ENCODE measurements at places on chromosomes 6 and 20.

DNA sequence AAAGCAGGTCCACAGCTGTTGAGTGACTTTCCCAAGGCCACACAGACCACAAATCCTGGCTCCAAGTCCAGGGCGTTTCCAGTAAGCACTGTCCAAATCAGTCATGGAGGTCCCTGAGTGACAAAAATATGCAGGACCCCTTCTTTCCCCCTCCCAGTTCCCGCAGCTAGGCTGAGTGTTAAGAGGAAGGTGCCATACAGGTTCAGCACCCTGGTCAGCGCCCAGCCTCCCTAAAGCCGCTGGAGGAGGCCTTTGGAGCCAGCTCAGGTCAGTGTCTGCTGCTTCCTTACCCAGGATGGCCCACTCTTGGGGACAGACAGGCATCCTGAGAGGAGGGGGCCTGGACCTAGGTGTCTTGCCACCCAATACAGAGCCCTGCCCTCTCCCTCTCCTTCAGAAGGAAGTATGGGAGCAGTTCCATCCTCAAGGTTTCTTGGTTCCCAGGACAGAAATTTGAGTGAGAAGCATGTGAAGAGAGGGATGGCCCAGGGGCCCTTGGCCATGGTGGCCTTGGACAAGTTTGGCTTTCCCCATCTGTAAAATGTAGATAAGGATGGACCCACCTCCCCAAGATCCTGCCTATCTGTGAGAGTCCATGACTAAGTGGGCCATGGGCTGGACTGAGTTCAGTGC is 13.2 kb downstream of the TMEM74B start:
- peak; percentile 2 for DNase-seq

- DNase-seq = no peak
Observed at GRCh38 chr6:13573669-13574110, 711 bp upstream of the SIRT5 start.

- no peak for DNase-seq
Observed at GRCh38 chr20:38373231-38373867, 27.1 kb downstream of the LBP start.

DNA sequence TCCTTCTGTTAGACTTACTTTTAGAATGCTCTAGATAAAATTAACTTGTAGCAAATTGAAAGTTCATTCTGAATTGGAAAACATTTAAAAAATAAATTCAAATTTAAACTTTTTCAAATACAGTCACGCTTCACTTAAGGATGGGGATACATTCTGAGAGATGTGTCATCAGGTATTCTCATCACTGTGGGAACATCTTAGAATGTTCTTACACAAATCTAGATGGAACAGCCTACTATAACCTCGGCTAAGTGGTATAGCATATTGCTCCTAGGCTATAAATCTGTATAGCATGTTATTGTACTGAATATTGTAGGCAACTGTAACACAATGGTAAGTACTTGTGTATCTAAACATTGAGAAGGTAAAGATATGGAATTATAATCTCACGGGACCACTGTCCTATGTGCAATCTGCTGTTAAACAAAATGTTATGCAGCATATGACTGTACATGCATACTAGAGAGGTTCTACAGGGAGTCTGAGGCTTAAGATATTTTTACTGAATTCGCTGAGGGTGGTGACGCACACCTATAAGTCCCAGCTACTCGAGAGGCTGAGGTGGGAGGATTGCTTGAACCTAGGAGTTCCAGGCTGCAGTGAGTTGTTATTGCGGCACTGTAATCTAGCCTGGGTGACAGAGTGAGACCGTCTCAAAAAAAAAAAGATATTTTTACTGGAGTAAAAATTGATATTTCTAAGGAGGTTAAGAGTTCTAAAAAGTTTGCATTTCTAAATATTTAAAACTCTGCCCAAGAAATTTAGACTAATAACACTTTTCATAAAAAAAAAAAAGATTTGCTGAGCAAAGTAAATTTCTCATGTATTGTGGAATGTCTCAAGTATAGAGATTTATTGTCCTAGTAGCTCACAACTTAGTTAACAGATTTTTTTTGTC is 87.3 kb upstream of the TULP1 start:
- DNase-seq = no peak

DNA sequence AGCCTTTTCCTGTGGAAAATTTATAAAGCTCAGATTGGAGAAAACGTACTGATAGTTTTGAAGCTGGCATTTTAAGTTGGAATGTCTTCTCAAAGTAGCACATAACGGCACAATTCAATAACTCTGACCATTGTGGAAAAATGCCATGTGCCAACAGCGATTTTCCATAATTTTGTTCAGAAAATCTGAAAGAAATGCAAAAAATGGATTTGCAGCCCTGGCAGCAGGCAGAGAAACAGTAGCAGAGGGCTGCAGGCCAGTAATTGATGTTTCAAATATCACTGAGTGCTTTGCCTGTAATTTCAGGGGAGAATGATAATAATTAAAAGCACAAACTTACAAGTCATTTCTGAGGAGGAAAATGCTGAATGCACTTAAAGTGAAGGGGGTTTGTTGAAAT is 507.4 kb downstream of the MAFB start:
- DNase-seq = no peak

- no peak for DNase-seq
Observed at GRCh38 chr6:5936631-5937030, 70.1 kb downstream of the NRN1 start.

- DNase-seq = no peak
Observed at GRCh38 chr20:60867589-60867988, 384.5 kb upstream of the CDH4 start.

- no peak for DNase-seq
Observed at GRCh38 chr6:134515986-134516385, 198.1 kb upstream of the SGK1 start.

DNA sequence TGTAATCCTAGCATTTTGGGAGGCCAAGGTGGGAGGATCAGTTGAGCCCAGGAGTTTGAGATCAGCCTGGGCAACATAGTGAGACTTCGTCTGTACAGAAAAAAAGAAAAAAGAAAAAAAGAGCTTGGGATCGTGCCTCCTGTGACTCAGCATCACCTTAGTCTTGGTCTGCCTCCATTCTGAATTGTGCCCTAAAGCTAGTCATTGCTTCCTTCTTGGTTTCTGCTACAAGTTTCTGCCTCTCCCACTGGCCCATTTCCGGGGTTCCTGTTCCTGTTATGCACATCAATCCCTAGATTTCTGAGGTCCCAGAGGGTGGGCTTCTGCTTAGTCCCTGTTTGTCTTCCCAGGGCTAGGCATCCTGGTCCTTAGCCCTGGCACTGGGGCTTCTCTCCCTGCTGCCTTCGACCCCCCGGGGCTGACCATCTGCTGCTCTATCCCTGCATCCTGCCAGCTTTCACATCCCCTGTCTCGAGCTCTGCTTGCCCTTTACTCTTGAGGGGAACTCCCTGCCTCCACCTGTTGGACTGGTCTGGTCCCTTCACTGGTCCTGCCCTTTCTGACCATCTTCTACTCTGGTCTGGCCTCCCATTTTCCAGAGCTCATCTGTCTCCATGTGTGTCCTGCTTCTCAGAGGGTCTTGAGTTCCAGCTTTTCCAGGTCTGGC is 77.5 kb upstream of the ESR1 start:
- no peak for DNase-seq

DNA sequence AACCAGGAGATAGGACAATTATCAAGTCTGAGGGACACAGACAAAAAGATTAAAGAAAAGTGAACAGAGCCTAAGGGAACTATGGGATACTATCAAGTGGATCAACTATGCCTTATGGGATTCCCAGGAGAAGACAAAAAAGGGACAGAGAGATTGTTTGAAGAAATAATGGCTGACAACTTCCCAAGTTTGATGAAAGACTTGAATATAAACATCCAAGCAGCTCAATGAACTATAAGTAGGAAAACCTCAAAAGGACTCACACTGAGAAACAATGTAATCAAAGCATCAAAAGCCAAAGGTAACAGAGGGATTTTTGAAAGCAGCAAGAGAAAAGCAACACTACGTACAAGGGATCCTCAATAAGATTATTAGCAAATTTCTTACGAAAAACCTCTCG is 11.0 kb downstream of the ZNF133 start:
- no peak for DNase-seq

GRCh38 chr20:53804920-53805894 is 211.6 kb upstream of the ZNF217 start:
- no peak for DNase-seq

DNA sequence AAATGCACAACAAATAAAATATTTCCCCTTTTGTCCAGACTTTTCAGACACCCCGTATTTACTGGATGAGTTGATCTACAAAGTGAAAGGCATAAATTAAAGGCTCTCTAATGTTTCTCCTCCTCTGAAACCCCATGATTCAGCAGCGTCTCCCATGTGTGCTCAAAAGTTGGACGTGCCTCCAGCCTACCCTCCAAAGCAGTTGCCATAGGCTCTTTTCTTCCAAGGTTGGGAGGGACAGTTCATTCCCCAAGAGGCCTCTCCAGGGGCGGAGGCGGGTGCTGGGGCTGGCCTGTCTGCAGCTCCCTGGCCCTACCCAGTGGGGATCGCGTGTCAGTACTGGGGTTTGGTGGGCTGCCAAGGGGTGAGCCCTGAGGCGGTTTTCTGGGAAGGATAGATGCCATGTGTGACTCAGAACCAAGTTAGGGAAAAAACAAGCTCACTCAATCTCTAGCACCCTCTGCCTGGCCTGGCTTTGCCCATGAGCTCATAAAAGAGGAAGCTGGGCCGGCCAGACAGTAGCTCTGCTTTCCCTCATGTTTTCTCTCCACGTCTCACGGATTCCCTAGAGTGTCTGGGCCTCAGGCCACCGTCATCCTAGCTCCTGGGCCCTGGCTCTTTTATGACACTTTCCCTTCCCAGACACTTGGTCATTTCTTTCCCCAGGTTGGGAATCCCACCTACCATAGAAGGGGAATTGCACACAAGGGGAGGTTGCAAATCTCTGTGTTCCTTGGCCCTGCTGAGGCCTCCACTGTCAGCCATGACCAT is 8.0 kb upstream of the IER3 start:
- DNase-seq = no peak

DNA sequence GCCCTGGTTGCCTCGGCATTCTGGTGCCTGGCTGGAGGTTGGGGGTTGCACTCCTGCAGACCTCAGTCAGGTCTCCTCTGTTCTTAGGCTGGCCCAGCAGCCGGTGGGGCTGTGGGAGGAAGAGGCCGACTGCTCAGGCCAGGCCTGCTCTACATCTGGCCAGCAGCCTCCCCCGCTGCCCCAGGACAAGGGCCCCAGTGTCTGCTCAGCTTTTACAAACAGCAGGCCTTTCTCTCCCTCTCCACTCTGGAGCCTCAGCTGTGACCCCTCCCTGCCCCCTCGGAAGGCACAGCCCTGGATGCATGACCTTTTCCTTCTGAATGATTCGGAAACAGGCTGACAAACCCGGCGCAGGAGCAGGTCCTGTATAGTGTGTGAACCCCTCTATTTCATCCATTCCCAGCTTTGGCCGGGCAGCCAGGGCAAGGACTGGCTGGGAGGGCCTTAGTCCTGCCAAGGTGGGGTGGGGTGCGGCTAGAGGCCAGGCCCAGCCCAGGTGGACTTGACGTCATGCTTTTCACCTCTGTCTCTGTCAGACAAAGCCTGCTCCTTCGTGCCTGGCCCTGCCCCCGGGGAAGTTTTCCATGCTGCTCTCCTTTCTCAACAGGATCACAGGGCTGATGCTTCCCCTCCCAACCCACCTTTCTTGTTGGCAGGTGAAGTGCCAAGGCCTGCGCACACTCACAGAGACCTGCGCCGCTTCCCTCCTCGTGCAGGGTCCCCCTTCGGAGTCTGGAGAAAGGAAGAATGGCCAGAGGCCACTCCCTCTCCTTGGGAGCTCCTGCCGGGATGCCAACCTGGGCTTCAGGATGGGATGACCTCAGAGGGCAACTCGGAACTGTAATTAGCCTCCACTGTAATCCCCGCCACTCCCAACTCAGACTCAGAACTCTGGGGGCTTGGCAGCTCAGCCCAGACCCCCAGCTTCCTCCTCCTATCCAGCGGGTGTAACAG is 10.1 kb upstream of the ITPR3 start:
- DNase-seq = no peak

- DNase-seq = no peak
Observed at GRCh38 chr6:44176130-44176761, 17.6 kb downstream of the CAPN11 start.

DNA sequence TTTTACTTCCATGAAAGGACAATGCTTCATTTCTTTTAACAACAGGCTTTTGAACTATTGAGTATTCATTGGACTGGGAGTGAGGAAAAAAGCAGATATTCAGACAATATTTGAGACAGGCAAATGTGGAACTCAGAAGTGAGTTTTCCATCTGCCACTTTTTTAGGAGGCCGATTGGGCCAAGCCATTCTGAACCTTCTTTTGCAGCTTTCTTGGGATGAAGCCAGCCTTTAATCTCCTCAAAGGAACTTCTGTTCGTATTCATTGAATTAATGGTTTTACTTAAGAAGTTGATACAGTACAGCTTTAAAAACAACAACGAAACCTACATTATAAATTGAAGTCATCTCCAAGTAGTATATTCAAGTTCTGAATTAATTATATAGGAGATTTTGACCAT is 187.1 kb upstream of the RNF217 start:
- no peak for DNase-seq

- DNase-seq = no peak
Observed at GRCh38 chr6:54898767-54899166, 52.2 kb downstream of the FAM83B start.

- peak; percentile 48 for DNase-seq
Observed at GRCh38 chr6:28943557-28944411, 20.0 kb upstream of the TRIM27 start.

DNA sequence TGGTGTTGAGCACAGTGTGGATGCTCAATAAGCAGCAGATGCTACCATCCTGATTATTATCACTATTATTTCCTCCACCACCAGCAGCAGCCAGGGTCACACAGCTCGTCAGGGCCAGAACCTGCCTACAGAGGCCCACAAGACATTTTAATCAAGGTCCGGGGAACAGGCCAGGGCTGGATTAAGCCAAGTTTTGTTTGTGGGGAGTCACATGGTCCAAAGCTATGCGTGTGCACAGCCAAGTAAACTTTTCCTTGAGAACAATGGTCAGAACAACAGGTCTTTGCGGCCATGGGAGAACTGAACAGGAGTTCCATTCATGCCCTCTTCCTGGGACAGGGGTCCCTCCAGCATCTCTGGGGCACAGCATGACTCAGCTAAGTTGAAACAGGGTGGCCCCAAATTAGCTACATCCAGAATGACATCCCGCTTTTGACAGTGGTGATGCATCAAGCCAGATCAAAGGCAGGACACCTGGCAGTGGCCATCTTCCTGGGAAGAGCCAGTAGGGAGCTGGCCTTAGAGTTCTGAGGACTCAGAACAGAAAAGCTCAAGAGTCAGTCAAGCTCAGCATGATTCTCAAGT is 11.7 kb downstream of the SNTA1 start:
- no peak for DNase-seq

GRCh38 chr6:35810971-35811698 is 6.0 kb downstream of the LHFPL5 start:
- DNase-seq = no peak

DNA sequence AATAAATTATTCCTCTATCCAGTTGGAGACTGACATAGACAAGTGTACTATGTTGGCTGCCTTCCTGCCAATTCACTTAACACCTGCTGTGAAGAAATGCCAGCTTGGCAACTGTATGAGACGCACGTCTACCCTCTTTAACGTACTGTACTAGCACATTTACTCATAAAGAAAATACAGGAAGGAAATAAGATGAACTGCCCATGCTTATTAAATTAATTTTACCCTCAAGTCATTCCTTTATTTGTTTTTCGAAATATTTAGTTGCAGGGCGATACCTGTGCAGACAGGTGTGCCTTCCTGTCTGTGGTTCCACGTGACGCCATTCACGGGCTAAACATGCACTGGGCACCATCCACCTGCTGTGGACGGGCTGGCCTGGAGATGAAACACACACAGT is 52.0 kb downstream of the PSMG4 start:
- no peak for DNase-seq
